Esophagus squamous epithelium (tissue), 5 donors: ENCODE measurements at places on chromosomes 3 and 15. TPM values are rescaled to one million over a fixed set of nuclear protein-coding genes. Genes with fewer than 3 reads are reported as not detected.

GRCh38 chr3:8760091-8760490 lies 9.3 kb downstream of the OXTR start:
- no peaks in the 10 kb centered on the region for H3K27me3 ChIP-seq
- no peak overlapping the region for H3K27ac ChIP-seq
- H3K36me3 ChIP-seq: no peaks in the 10 kb centered on the region
- no peaks in the 10 kb centered on the region for H3K4me1 ChIP-seq

GRCh38 chr3:134685929-134686802 lies 35.3 kb upstream of the KY start:
- H3K4me3 ChIP-seq: no peak overlapping the region
- no peaks in the 10 kb centered on the region for H3K4me1 ChIP-seq
- DNase-seq: no peak

LRRIQ4 gene
- total RNA-seq: not detected

DNA sequence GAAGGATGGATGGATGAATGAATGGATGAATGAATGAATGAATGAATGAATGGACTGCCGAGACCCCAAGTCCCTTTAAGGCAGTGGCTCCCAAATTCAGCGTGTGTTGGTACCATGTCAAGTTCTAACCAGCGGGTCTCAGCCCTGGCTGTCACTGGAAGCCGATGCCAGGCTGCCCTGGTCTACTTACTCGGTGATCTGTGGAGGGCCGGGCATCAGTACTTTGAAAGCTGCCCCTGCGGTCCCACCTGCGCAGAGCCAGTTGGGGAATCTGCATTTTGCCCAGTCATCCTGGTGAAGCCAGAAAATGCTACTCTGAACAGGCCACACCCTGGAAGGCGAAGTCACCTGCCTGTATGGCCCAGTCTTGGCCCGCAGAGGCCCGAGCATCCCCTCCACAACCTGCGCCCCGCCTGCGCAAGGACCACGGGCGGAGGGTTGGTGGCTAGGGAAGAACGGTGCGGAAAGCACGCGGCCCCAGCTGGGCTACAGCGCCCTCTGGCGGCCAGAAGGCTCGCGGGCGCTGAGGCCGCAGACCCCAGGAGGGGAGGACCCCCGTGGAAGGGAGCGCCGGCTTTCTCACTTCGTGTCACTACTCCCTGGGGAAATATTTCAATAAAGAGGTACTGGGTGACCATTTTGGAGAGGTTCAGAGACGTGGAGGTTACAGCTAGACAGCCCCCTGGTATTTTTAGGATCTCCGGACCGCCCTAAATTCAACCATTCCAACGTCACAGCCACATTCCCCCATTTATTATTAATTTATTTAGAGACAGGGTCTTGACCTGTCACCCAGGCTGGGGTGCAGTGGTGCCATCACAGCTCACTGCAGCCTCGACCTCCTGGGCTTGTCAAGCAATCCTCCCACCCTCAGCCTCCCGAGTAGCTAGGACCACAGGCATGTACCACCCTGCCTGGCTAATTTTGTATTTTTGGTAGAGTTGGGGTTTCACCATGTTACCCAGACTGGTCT lies 34.9 kb downstream of the PRKCD start:
- H3K4me3 ChIP-seq: peak overlapping the region; percentile 13
- no peak for DNase-seq
- no peaks in the 10 kb centered on the region for H3K27me3 ChIP-seq
- H3K4me1 ChIP-seq: peaks cover 45% of the 10 kb centered on the region
- H3K27ac ChIP-seq: no peak overlapping the region
- H3K36me3 ChIP-seq: no peaks in the 10 kb centered on the region

- H3K4me3 ChIP-seq: peak overlapping the region; percentile 58
- no peak for DNase-seq
- H3K27ac ChIP-seq: no peak overlapping the region
- H3K4me1 ChIP-seq: peaks cover 83% of the 10 kb centered on the region
Measured at GRCh38 chr15:81299630-81300273, 24.2 kb downstream of the STARD5 start.

PLSCR4 gene
- 39.1 TPM for total RNA-seq

DNA sequence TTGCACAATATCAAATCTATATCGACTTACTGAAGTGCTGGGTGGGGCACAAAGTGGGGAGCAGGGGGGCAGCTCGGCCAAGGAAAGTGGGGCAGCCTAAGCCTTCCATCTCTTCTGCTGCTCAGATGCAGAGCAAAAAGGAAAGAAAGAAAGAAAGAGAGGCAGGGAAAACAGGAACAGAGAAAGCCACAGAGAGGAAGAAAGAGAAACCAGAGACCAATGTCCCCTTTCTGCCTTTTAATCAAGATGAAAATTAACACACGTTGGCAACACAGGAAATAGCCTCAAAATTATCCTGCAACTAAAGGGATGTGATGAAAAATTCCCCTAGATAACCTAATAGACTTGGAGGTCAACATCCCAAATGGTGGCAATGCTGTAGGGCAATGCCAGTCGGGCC lies 72.2 kb upstream of the RAD18 start:
- no peak for DNase-seq
- no peaks in the 10 kb centered on the region for H3K27me3 ChIP-seq
- no peaks in the 10 kb centered on the region for H3K4me1 ChIP-seq
- H3K4me3 ChIP-seq: no peak overlapping the region

GRCh38 chr15:70234256-70234905 lies 136.7 kb upstream of the TLE3 start:
- DNase-seq: no peak
- H3K27ac ChIP-seq: no peak overlapping the region
- H3K27me3 ChIP-seq: no peaks in the 10 kb centered on the region
- no peaks in the 10 kb centered on the region for H3K36me3 ChIP-seq
- H3K4me1 ChIP-seq: no peaks in the 10 kb centered on the region

CCR1 gene
- 0.45 TPM for total RNA-seq

DNA sequence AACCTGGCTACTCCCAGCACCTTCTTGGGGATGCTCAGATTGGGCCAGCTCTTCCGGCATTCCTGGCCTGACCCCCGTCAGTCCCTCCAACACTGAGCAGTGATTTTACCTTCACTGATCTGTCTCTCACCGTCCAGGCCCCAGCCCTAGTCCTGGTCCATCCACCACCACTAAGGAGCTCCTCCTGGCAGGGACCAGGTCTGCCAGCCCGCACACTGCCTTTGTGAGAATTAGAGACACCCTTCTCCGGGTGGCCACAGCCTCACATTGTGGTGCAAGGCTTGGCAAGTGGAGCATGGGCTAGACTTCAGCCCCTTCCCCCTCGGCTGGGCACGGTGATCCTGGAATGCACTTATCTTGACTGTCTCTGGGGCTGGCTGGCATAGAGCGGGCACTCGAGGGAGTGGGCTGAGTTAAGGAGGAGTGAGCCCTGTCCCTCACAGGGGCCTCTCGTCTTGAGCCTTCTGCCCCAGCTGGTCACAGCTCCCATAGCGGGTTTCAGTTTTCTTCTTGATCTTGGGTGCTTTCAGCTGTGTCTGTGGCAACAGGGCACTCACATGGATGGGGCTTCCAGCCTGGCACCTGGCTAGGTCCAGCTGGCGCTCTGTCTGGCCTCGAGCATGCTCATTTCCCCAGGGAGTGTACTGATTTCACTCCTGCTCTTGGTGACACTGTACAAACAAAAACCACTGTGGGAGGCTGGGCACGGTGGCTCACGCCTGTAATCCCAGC lies 53.9 kb downstream of the LINGO1 start:
- DNase-seq: no peak
- no peak overlapping the region for H3K27ac ChIP-seq
- H3K36me3 ChIP-seq: no peaks in the 10 kb centered on the region
- no peaks in the 10 kb centered on the region for H3K4me1 ChIP-seq
- H3K4me3 ChIP-seq: no peak overlapping the region

GRCh38 chr3:151559736-151560135 lies 98.9 kb upstream of the IGSF10 start:
- DNase-seq: no peak
- H3K27me3 ChIP-seq: no peaks in the 10 kb centered on the region
- H3K4me1 ChIP-seq: no peaks in the 10 kb centered on the region
- H3K4me3 ChIP-seq: no peak overlapping the region

- H3K4me3 ChIP-seq: no peak overlapping the region
- H3K27ac ChIP-seq: no peak overlapping the region
- DNase-seq: no peak
- no peaks in the 10 kb centered on the region for H3K4me1 ChIP-seq
Measured at GRCh38 chr15:97728791-97729190, 231.7 kb upstream of the ARRDC4 start.

DNA sequence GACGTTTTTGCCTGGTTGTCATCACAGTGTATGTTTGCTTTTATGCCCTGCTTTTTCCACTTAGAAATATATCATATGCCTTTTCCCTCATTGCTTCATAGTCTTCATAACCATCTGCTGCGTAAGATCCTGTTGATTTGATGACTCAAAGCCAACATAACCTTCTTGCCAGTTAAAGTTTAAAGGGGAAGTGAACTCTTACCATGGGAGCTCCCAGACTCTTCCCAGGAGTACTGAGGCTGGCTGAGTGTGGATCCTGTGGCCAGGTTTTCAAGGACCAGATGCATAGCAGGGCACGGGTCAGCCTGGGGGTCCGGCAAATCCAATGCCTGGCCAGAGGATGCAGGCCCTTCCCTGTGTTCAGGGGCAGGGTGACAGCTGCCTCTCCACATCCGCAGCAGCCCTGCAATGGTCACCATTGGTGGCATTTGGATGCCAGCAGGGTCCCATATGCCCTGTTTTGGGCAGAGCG lies 42.0 kb upstream of the SACM1L start:
- no peak overlapping the region for H3K4me3 ChIP-seq
- no peaks in the 10 kb centered on the region for H3K27me3 ChIP-seq
- H3K4me1 ChIP-seq: peaks cover 49% of the 10 kb centered on the region
- H3K36me3 ChIP-seq: no peaks in the 10 kb centered on the region
- H3K27ac ChIP-seq: peak overlapping the region; percentile 60

NEO1 gene
- total RNA-seq: 32.0 TPM

GRCh38 chr3:119322021-119322834 lies 28.0 kb downstream of the ARHGAP31 start:
- H3K27me3 ChIP-seq: no peaks in the 10 kb centered on the region
- peaks cover 16% of the 10 kb centered on the region for H3K4me1 ChIP-seq

GRCh38 chr15:60374628-60375081 lies 23.1 kb downstream of the ANXA2 start:
- peak overlapping the region; percentile 85 for H3K27ac ChIP-seq
- no peak overlapping the region for H3K4me3 ChIP-seq
- H3K27me3 ChIP-seq: no peaks in the 10 kb centered on the region
- H3K4me1 ChIP-seq: peaks cover 79% of the 10 kb centered on the region
- DNase-seq: no peak
- H3K36me3 ChIP-seq: peaks cover 28% of the 10 kb centered on the region

GRCh38 chr3:50278123-50278879 lies 586 bp upstream of the LSMEM2 start:
- DNase-seq: no peak
- H3K4me3 ChIP-seq: no peak overlapping the region
- H3K27me3 ChIP-seq: no peaks in the 10 kb centered on the region
- H3K27ac ChIP-seq: no peak overlapping the region
- H3K4me1 ChIP-seq: peaks cover 4% of the 10 kb centered on the region
